Omental fat pad (tissue), 4 donors: ENCODE measurements at places on chromosomes 16 and 17.

- no peak for DNase-seq
Measured at GRCh38 chr16:72657791-72658190, 390.1 kb downstream of the ZFHX3 start.

DNA sequence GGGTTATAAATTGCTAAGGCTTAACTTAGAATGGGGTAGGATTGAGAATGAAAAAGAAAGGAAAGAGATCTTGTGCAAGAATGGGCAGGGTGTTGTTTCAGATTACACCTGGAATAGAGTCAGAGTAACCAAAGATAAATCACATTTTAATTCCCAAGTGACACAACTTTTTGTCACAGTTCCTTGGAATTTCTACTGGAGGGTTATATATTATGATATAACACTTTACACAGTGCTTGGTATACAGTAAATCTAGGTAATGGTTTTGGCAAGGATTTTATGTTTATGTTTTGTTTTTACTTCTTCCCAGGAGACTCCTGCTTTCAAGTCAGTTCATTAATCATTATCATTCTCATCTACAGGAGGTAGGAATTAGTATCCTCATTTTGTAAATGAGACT, 115.7 kb upstream of the KCNJ16 start:
- DNase-seq: no peak

DNA sequence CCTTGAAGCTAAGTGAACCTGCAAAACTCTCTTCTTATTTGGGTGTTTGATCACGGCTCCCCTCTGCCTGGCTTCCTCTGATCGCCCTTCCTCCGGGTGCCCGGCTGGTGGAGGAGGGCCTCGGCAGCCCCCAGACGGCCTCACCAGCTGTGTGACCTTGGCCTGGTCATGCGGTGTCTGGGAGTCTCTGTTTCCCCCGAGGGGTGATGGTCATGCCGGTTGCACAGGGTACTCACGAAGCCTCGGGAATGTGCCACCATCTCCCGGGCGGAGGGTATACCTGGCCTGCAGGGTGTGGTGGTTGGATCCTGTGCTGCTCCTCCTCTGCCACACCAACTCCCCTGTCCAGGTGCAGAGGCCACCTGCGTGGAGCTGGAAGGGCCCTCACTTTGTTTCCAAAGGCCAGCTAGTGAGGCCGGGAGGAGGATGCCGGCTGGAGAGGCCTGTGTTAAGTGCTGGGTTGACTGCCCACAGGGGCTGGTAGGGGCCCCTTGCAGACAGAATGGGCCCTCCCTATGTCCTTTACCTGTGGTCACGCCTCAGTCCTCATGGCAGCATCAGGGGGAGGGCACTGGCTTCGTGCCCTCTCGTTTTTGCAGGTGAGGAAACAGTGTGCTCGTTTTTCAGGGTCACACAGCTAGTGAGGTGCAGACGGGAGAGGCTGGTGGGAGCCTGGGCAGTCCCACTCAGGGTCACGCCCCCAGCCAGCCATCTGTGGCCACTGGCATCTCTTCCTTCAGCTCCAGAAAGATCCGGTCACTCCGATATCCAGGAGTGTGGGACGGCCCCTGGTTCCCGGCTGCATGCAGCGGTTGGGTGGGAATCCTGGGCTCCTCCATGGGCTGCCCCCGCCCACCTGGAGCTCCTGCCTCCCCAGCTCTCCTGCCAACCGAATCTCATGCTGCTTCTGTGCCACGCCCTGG, 148.5 kb upstream of the GSE1 start:
- DNase-seq: no peak

DNA sequence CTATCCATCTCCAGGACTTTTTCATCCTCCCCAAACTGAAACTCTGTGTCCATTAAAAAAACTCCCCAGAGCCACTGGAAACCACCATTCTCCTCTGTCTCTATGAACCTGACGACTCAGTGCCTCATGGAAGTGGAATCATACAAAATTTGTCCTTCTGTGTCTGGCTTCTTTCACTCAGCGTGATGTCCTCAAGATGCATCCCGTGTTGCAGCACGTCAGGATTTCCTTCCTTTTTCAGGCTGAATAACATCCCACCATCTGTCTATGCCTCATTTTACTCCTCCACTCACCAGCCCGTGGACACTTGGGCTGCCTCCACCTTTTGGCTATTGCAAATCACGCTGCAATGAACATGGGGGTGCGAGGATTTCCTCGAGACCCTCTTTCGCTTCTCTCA, 12.6 kb upstream of the ALDH3A1 start:
- DNase-seq: peak; percentile 11

DNA sequence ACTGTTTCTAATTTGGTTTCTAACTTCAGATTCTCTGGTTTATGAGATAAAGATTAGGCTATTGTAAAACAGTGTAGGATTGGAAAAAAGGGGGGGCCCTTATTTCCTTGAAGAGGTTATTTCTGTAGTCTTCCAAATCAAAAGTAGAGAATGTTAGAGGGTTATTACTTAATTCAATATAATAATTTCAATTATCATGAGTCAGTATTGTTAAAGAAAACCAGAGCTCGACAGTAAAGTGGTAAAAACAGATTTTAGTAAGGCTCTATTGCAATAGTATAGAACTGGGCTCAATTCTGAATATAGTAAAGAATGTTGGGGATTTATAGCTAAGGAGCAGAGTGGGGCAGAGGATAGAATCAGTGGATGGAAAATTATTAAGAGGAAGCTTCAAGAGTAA, 140.0 kb downstream of the TANC2 start:
- DNase-seq: no peak

DNA sequence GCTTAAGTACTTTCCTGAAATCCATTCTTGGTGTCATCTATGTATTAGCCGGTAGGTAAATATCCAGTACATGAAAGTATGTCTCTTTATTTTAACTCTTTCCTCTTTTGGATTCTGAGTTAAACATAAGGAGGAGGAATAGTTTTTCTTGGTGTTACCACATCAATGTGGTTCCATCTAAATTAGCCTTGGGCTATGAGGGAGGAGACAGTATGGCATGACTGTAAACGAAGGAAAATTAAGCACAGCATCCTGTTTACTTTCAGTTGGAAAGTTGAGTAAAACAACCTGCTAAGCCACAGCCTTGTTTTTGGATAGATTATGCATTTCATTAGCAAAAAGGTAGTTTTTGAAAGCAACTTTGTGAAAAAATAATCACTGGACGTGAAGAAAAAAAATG, 693.0 kb upstream of the SOX9 start:
- no peak for DNase-seq

DNA sequence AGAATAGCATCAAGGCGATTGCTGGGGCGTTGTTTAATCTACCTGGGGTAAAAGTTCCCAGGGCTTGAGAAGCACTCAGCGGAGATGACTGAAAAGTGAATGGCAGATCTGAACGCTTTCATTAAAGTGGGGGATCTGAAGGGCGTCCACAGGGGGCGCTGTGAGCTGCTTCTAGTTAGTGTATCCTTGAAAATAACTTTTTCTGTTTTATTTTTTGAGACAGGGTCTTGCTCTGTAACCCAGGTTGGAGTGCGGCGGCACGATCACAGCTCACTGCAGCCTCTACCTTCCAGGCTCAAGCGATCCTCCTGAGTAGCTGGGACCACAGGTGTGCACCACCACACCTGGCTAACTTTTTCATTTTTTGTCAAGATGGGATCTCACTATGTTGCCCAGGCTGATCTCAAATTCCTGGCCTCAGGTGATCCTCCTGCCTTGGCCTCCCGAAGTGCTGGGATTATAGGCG, 360.4 kb downstream of the SEC14L1 start:
- DNase-seq: no peak

GRCh38 chr17:40319651-40320540, 10.9 kb downstream of the RARA start:
- peak; percentile 55 for DNase-seq

- no peak for DNase-seq
Measured at GRCh38 chr17:17860766-17861107, 24.0 kb upstream of the SREBF1 start.

DNA sequence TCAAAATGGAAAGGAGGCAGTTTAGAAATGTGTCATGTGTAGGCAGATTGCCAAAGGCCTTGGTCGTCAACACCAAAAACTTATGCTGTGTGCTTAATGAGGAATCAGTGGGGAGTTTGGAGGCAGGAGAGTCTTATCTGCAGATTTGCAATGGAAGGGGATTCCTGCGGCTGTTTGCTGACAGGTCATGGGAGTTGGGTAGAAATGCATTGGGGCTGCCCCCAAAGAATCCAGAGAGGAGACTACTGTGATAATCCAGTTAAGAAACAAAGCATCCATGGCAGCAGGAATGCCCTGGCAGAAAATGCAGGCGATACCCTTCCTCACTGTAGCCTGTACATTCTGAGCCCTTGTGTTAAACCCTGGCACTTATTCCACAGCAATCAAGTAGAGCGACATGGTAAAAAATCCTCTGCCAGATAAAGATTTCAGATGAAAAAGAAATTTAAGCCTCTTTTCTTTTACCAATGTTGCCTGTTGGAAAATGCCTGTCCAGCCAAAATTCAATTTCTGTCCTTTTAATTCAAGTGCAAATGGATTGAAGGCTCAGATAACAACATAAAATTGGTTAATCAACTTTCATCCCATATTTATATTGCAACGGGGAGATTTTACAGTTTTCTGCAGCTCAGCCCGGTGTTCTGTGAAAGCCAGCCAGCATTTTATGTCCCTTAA, 491.0 kb upstream of the CDH5 start:
- no peak for DNase-seq

DNA sequence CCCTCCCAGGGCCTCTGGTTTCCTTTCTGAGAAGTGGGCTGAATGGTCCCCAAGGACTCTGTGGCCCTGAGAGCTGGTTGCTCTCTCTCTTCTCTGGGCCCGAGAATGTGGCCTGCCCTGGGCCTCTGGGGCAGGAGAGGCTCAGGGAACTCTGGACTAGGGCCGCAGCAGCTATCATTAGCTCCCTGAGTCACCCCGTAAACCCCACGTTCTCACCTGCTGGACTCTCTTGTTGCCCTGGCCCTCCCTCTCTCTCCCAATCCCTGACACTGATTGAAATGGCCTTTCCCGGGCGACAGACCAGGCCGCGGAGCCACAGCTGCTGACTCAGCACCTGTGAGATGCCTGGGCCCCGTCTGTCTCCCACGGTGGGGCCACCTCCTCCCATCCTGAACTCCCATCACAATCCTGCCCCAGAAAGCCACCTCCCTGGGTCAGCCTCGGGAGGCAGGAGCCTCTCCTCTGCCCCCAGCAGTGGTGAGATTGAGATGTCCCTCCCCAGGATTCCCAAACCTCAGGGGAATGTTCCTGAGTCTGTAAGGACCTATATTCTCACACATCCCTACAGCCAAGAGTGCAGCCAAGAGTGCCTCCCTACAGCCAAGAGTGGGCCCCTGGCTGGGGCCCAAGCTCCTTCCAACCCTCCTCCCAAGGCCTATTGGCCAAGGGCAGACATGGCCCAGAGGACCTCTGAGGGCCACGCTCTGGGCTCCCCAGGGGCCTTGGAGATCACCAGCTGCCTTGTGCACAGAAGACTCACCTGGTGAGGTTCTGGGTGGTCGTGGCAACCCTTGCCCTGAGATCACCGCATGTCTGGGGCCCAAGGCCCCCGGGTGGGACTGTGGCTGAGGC, 470 bp downstream of the TRPV3 start:
- no peak for DNase-seq

GRCh38 chr17:38449364-38449763, 21.1 kb downstream of the ARHGAP23 start:
- DNase-seq: no peak

GRCh38 chr16:30557707-30557956, 542 bp downstream of the ZNF764 start:
- no peak for DNase-seq

- no peak for DNase-seq
Measured at GRCh38 chr17:66469088-66469442, 166.7 kb downstream of the PRKCA start.

DNA sequence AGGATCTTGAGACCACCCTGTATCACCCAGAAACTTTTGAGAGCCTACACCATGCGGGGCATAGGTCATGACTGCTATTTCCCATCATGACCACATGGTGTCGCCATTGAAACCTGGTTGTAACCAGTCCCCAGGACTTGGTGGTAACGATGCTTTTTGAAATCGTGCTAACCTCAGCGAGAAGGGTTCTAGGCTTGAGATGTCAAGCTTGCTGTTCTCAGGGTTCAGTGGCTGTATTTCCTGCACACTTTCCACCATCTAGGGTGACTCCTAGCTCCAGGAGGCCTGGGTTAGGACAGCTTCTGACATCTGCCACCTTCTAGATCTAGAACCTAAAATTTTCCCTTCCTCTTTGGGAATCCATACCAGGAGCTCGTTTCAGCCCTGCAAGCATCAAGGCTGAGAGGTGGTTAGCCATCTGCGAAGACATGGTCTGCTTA, 13.0 kb upstream of the SPNS3 start:
- DNase-seq: no peak

GRCh38 chr16:11561454-11561805, 25.3 kb downstream of the LITAF start:
- DNase-seq: no peak

GRCh38 chr16:30743716-30744115, 4.5 kb upstream of the PHKG2 start:
- no peak for DNase-seq
